Large intestine (tissue), 12 donors: ENCODE measurements at places on chromosomes 11 and 22. TPM values are rescaled to one million over a fixed set of nuclear protein-coding genes. Genes with fewer than 3 reads are reported as not detected.
A peak's percentile ranks its signal among the peaks of the same experiment; 100 is the strongest.

DNA sequence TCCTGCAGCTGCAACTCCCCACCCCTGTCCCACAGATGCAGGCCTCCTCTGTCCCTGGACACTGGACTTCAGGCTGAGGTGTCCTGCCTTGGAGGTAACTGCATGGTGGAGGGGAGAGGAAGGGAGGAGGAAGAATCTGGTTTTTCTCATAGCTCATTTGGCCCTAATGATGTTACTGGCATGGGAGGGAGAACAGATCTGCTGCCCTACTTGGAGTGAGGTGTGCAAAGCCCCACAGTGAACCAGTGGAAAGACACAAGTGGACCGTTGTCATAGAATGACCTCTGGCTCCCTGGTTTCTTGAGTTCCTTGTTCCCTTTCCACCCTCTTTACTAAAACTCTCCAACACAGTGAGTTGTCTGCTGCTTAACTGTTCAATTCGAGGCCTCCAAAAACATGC lies 215.9 kb downstream of the BARX2 start:
- no peaks in the 10 kb centered on the region for H3K4me1 ChIP-seq
- no peak for DNase-seq
- no peak overlapping the region for H3K27ac ChIP-seq
- no peak overlapping the region for H3K4me3 ChIP-seq
- no peaks in the 10 kb centered on the region for H3K36me3 ChIP-seq

DNA sequence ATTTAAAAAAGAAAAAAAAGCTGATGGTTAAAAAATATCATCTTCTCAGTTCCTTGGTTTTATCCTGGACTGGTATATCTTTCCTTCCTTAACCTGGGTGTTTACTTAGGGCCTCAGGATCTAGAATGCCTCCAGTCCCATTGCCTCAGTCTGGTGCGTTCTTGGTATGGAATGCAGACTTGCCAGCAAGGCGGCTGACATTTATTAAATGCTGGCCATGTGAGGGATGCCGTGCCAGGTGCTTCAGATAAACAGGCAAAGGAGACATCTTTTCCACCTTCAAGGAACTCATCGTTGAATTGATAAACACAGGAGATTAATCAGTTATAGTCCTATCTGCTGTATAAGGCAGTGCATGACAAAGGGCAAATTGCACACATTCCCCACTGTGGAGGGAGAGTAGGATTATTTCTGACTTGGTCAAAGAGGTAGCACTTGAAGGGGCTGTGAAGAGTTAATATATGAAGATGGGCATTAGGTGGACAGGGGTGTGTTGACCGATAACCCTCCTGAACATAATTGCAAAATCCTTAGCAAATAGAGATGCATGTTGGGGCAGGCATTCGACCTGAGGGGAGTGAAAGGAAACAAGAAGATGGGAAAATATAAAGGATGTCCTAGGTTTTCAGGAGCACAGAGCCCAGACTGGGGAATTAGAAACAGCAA lies 54.4 kb downstream of the ALX4 start:
- DNase-seq, result no peak
- no peaks in the 10 kb centered on the region for H3K36me3 ChIP-seq
- no peaks in the 10 kb centered on the region for H3K27me3 ChIP-seq
- no peaks in the 10 kb centered on the region for H3K4me1 ChIP-seq

- DNase-seq, result no peak
- no peak overlapping the region for H3K27ac ChIP-seq
- peaks cover 7% of the 10 kb centered on the region for H3K27me3 ChIP-seq
- peaks cover 10% of the 10 kb centered on the region for H3K4me1 ChIP-seq
Measured at GRCh38 chr11:122204206-122204605, 88.2 kb upstream of the BLID start.

- H3K4me1 ChIP-seq, result peaks cover 13% of the 10 kb centered on the region
- peak; percentile 25 for DNase-seq
- no peaks in the 10 kb centered on the region for H3K36me3 ChIP-seq
- no peak overlapping the region for H3K4me3 ChIP-seq
Measured at GRCh38 chr11:2222451-2222850, 47.9 kb downstream of the ASCL2 start.

GRCh38 chr11:110156503-110156902 lies 63.3 kb downstream of the ZC3H12C start:
- no peaks in the 10 kb centered on the region for H3K4me1 ChIP-seq
- no peak overlapping the region for H3K27ac ChIP-seq
- no peaks in the 10 kb centered on the region for H3K27me3 ChIP-seq
- DNase-seq, result no peak

DNA sequence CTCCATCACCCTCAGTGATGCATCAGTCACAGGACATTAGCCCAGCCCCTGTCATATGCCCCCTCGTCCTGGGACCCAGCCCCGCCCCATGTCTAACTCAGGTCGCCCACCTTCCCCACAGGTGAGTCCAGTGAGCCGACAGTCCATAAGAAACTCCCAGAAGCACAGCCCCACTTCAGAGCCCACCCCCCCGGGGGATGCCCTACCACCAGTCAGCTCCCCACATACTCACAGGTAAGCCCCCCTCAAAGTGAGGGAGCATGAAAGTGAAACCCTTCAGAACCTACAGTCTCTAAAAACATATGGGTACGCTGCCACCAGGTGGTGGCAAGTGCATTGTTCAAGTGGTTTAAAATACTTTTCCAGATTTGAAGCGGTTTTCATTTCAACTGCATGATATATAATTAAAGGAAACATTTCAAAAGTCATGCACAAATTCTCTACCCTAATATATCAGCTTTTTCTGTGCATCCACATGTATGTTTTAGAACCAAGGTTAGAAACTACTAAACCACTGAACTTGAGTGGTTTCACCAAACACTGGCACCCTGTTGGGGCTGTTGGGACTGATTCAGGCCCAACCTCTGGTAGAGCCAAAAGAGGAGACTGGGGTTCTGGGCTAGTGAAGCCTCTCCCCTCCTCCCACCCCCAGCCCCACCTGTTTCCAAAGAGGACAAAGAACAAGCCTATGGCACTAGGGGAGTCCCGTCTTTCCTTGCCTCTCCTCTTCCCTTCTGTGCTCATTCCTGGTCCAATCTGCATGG lies 17.3 kb downstream of the EPS8L2 start:
- H3K36me3 ChIP-seq, result peaks cover 62% of the 10 kb centered on the region
- peaks cover 35% of the 10 kb centered on the region for H3K27me3 ChIP-seq
- peaks cover 62% of the 10 kb centered on the region for H3K4me1 ChIP-seq
- H3K27ac ChIP-seq, result no peak overlapping the region
- H3K4me3 ChIP-seq, result no peak overlapping the region
- DNase-seq, result peak; percentile 56

DNA sequence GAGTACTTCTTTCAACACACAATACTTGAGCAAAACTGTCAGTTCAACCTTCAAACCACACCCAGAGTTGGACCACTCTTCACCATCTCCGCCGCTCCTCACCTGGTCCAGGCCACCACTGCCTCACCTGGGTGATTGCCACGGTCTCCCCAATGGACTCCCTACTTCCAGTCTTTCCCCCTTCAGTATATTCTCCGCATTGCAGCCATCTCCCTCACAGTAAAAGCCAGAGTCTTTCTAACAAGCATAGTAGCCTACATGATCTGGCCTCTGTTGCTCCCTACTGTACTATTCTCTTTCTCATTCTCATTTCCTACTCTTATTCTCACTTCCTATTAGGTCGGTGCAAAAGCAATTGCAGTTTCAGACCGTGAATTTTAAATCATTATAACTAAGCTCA lies 28.5 kb downstream of the AASDHPPT start:
- H3K36me3 ChIP-seq, result no peaks in the 10 kb centered on the region
- no peak overlapping the region for H3K4me3 ChIP-seq
- no peak for DNase-seq
- no peaks in the 10 kb centered on the region for H3K27me3 ChIP-seq
- no peaks in the 10 kb centered on the region for H3K4me1 ChIP-seq

- no peaks in the 10 kb centered on the region for H3K27me3 ChIP-seq
- DNase-seq, result peak; percentile 48
- H3K4me3 ChIP-seq, result no peak overlapping the region
- no peaks in the 10 kb centered on the region for H3K36me3 ChIP-seq
- H3K27ac ChIP-seq, result no peak overlapping the region
Measured at GRCh38 chr11:111589886-111590499, 12.3 kb upstream of the SIK2 start.

DNA sequence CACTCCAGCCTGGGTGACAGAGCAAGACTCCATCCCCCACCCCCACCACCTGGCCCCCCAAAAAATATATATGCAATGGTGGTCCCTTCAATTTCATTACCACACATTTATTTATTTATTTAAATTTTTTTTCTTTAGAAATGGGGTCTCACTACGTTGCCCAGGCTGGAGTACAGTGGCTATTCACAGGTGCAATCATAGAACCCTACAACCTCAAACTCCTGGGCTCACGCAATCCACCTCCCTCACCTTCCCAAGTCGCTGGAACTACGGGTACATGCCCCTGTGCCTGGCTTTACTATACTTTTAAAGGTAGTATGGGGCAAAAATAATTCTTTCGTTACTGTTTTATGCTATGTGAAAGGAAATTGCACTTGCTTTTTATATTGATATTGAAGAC lies 50.9 kb upstream of the EP300 start:
- no peak overlapping the region for H3K27ac ChIP-seq
- no peak for DNase-seq
- no peaks in the 10 kb centered on the region for H3K36me3 ChIP-seq
- no peak overlapping the region for H3K4me3 ChIP-seq
- no peaks in the 10 kb centered on the region for H3K27me3 ChIP-seq

- H3K4me1 ChIP-seq, result no peaks in the 10 kb centered on the region
- no peak overlapping the region for H3K4me3 ChIP-seq
- H3K27ac ChIP-seq, result no peak overlapping the region
- no peaks in the 10 kb centered on the region for H3K27me3 ChIP-seq
- H3K36me3 ChIP-seq, result peaks cover 73% of the 10 kb centered on the region
Measured at GRCh38 chr22:39427751-39428596, 28.4 kb downstream of the TAB1 start.

DNA sequence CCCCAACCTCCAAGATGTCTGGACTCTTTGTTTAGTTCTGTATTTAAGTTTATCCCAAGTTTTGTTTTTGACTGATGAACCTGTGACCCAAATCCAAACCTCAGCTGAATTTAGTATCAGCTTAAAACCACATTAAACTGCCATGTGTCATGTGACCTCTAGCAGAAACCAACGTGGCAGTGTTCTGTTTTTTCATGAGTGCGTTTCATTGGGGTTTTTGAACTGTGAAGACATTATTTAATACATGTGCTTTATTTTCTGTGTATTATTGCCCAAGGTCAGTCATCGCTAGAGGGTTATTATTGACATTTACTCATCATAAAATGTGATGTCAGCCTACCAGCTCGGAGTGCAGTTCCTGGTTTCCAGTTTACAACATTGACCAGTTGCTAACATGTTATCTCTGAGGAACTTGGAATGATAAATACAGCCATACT lies 1.8 kb downstream of the TLCD5 start:
- H3K36me3 ChIP-seq, result peaks cover 9% of the 10 kb centered on the region
- no peaks in the 10 kb centered on the region for H3K27me3 ChIP-seq
- H3K4me1 ChIP-seq, result peaks cover 14% of the 10 kb centered on the region
- no peak overlapping the region for H3K4me3 ChIP-seq
- H3K27ac ChIP-seq, result peak overlapping the region; percentile 69
- peak; percentile 70 for DNase-seq

GRCh38 chr22:37967147-37967546 lies 13.6 kb downstream of the POLR2F start:
- no peak overlapping the region for H3K27ac ChIP-seq
- peaks cover 45% of the 10 kb centered on the region for H3K36me3 ChIP-seq
- no peaks in the 10 kb centered on the region for H3K27me3 ChIP-seq
- DNase-seq, result no peak
- no peaks in the 10 kb centered on the region for H3K4me1 ChIP-seq

DNA sequence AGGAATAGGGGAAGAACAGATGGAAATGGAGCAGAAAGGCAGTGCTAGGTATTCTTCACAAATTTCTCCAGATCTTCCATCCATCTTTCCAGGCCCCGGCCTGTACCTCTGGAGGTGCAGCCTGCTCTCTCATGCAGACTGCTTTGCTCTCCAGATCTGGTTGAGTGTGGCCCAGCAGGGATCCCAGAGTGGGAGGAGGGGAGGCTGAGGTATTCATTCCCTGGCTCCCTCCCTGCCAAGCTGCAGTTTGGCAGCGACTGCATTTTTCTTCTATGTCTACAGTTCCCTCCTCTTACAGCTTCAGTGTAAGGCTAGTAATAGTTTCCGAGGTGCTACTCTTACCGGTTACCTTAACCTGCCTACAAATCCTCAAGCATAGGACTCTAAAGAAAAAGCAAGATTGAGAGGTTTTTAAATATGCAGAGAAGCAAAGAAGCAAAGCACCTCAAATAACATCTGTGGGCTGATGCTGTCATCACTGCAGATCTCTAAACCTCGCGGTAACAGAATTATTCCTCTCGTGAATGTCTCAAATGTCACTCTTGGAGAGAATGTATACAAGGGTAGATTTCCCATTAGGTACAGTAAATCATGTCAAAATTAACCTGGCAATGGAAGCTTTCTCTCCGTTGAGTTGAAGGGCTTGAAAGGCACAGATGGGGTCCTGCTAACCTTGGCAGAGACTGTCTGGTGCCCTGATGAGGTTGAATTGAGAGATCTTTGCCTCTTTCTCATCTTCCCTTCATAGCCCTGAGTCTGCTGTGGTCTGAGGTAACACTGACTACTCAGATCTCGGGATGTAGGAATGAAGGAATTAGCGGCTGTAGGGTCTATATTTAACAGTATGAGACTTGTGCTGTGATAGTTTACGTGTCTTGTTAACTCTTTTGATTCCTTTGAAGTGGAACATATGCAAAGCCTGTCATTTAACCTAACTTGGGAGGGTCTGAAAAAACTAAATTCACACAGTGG lies 297.9 kb upstream of the C11orf87 start:
- H3K36me3 ChIP-seq, result no peaks in the 10 kb centered on the region
- no peaks in the 10 kb centered on the region for H3K27me3 ChIP-seq
- H3K4me3 ChIP-seq, result no peak overlapping the region
- no peaks in the 10 kb centered on the region for H3K4me1 ChIP-seq

GRCh38 chr11:131823772-131824171 lies 453.4 kb downstream of the NTM start:
- no peak overlapping the region for H3K4me3 ChIP-seq
- no peak overlapping the region for H3K27ac ChIP-seq
- DNase-seq, result no peak
- H3K36me3 ChIP-seq, result no peaks in the 10 kb centered on the region
- H3K27me3 ChIP-seq, result peaks cover 5% of the 10 kb centered on the region
- no peaks in the 10 kb centered on the region for H3K4me1 ChIP-seq

The SCGB2A2 gene
- not detected for polyA plus RNA-seq

The TSGA10IP gene
- polyA plus RNA-seq, result not detected

The ARL14EP gene
- polyA plus RNA-seq, result 26.3 TPM

The PTGDR2 gene
- polyA plus RNA-seq, result 5.0 TPM

The KRTAP5-10 gene
- polyA plus RNA-seq, result 0.19 TPM

The OR4A47 gene
- polyA plus RNA-seq, result not detected

The GNG3 gene
- 10.9 TPM for polyA plus RNA-seq
